Stimulated activated CD4-positive, alpha-beta T cell treated with anti-CD3 and anti-CD28 coated beads, Interleukin-4, amount 100 ng/mL, for 24 hours (primary cell): ENCODE measurements at places on chromosomes 1 and 21.

- DNase-seq: peak; percentile 76
These were observed 47.1 kb upstream of the PODN start for GRCh38 chr1:53014791-53015507.

DNA sequence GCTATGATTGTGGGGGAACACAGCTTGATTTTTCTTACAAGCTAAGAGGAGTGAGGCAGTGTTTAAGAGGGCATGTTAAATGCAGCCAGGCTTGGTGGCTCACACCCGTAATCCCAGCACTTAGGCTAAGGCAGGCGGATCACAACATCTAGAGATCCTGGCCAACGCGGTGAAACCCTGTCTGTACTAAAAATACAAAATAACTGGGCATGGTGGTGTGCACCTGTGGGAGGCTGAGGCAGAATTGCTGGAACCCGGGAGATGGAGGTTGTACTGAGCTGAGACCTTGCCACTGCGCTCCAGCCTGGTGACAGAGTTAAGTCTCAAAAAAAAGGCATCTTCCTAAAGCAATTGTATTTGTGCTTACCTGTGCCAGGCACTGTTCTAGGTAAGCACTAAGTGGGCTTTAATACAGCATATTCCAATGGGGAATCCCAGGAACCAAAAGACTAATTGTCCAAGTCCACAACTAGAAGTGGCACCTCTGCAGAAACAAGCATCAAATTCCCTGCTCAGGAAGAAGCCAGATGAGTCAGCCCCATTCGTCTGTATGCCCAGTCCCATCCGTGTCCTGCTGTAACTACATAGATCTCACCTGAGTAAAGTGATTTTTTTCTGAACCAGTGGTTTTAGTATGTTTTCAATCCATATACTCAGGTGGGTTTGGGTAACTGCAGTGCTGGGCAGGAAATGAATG lies 4.6 kb downstream of the RCC1 start:
- peak; percentile 62 for DNase-seq

DNA sequence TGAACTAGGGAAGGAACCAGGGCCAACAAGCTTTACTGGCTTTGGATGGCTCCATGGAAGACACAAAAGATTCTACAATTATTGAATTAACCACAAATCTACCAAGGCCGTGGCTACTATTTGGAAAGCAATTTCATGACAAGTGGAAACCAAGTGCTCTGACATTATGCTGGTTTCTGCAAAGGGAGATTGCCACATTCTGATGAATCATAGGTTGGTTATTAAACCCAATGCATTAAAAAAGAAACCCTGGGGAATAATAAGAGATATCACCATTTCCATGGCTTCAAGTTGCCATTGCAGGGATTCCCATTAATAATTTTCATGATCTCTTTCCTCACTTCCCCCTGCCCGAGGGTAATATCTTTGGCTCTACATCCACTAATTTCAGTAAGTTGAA lies 359.2 kb upstream of the NCAM2 start:
- no peak for DNase-seq

DNA sequence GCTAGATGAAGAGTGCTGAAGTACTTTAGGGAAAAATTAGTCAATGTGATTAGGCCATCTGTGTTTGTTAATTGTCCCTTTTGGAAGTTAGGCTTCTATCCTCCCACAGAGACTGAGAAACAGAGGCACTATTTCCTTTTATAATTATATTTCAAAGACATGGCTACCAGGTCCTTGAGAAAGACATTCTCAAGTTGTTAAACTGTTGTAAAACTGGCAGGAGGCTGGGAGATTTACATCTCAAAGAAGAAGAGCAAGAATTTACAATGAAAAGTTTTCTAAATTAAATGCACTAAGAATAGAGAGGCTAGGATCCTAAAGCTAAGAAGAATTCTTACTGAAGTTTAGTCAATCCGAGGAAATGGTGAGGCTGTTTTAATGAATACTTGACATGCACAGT lies 74.0 kb upstream of the BRINP3 start:
- no peak for DNase-seq

DNA sequence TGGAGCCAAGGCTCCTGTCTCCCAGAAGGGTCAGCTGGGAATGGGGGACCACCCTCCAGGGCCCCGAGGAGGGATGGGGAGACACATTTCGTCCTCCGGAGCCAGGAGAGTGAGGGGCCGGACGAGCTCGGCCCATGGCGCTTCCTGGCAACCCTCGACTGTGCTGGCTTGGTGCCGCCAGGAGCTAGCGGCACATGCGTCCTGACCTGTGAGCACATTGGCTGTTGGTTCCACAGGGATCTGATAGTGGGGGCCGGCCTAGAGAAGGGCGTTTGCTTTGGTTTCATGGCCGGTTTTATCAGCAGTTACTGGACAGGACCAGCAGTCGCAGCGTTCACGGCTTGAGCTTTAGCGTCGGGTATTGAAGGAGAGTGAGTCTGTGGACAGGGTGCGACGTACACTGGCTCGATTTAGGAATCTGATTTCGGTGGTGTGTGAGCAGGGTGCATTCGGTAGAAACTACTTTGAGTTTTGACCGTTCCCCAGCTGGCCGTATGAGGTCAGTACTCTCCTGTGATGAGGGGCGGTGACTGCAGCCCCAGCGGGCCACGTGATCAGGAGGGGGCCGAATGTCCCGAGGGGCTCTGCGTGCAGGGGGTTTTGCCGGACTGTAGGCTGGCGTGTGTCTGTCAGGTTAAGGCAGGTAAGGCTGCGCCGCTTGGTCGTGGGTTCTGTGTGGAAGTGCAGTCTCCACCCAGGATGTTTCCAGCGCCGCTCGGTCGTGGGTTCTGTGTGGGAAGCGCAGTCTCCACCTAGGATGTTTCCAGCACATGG lies 18.7 kb downstream of the FAAP20 start:
- no peak for DNase-seq

DNA sequence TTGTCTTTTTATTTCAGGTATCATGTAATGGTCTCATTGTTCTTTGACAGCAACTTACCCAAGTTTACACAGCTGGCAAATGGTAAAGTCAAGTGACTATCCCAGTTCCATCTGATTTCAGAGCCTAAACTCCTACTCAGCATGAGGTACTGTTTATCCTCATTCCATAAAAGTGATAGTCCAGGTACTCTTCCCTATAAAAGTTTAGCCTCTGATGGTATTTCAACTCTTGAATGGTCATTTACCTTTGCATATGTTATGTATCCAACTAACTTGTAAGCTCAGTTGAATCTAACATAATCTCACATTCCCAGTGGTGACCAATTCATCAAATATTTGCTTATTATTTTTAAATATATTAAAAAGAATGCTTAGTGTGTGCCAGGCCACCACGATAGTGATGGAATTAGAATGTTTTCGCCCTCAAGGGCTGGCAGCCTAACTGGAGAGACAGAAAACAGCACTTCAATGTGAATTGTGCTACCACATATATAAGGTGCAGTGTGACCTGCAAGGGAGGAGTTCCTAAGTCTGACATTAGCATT lies 307.1 kb downstream of the CTH start:
- no peak for DNase-seq

DNA sequence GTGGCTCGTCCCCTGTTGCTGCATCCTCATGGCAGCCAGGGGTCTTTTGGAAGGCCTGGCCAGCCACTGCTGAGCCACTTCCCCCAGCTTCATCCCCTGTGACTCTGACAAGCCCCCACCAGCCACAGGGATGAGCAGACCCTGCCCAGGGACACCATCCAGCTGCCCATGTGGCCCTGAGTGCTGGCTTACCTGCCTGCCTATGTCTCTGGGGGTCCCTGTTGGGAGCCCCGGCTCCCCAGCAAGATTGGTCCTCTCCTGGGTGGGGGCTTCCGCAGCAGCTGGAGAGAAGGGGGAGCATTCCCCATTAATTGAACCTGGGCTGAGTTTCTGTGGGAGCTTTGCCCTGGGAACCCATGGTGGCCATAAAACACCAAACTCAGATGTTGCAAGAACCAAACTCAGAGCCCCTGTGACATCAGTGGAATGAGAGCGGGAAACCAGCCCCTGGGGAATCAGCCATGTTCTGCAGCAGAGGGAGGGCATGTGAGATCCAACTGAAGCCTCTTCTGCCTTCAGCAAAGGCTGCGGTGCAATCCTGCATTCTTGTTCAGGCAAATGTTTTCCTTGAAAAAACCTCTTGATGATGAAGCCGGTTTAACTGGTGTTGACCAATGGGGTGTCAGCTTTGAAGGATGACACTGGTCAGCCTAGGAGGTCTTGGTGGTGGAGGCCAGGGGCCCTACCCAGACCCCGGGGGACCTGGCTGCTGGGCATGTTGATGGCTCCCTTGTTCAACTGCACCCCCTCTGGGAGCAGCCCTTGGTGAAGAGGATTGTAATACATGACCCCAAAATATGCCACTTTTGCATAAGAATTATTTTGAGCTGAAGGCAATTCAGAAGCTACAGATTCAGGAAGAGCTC lies 28.3 kb upstream of the COL18A1 start:
- DNase-seq: no peak

- peak; percentile 10 for DNase-seq
These were observed 10.5 kb upstream of the RNPC3 start for GRCh38 chr1:103514920-103515503.

- no peak for DNase-seq
These were observed 43.6 kb upstream of the CCDC190 start for GRCh38 chr1:162904579-162904978.

DNA sequence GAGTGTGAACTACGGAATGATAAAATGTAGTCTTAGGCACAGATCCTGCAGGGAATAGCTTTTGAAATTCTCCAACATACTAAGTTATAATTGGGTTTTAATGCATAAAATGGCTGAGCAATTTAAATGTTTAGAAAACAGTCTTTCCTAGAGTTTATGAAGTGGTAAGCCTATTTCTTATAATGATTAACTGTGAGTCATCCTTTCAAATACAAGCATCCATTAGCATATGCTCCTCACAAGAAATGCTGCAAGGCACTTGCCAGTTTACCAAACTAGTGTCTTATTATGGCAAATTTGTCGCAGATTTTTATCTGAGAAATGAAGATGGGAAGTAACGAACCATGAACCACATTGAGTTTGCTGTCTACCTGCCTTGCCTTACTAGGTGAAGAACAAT lies 101.3 kb upstream of the ESRRG start:
- no peak for DNase-seq
